ENCODE measurements at places on chromosomes 6 and 20.

GRCh38 chr20:16639027-16639941, 66.0 kb upstream of the KIF16B start:
- DNase-seq, result no peak

DNA sequence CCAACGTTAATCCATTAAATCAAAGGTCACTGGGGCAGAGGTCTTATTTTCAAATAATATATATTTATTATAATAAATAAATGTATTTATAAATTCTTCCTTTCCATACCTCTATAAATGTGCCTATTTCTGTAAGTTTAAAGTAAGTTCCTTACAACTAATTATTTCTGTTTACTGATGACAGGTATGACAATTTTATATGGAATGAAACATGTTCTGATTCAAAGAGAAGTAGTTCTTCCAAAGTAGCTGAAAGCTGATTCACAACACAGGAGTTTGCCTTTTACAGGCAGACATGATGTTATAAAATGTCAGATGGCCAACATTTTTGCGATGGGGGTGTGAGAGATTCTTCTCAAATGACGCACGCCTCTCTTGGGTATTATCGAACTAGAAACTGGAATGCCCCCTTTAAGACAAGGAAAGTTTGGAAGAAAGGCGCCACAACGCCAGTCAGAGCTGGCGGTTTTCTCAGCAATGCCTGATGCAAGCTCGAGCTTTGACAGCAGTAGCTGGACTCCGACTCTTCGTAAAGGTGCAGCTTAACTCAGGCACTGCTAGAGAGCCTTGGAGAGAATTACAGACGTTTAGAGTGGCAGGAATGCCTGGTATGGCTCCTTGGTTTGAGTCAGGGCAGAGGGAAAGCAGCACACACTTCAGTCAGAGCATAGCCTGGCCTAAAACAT, 92.1 kb downstream of the FOXC1 start:
- no peak for DNase-seq

- no peak for DNase-seq
Observed at GRCh38 chr6:16635810-16636602, 125.3 kb downstream of the ATXN1 start.

DNA sequence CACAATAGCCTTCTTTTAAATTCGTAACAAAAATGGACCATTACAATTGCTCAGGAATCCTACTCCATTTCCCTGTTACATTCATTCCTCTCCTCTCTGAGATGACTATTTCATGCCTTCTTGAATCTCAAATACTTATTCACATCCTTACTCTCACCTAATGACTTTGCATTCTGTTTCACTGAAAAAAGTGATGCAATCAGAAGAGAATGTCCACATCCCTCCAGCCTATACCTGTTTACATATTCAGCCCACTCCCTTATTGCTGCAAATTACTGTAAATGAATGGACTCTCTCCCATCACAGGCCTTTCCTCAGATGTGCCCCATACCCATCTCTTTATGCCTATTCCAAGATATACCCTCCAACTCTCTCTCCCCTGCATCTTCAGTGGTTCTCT, 8.6 kb downstream of the TAAR1 start:
- DNase-seq, result no peak

GRCh38 chr6:41626022-41626421, 12.2 kb upstream of the MDFI start:
- no peak for DNase-seq

- no peak for DNase-seq
Observed at GRCh38 chr20:53294804-53295203, 298.8 kb downstream of the ZNF217 start.

DNA sequence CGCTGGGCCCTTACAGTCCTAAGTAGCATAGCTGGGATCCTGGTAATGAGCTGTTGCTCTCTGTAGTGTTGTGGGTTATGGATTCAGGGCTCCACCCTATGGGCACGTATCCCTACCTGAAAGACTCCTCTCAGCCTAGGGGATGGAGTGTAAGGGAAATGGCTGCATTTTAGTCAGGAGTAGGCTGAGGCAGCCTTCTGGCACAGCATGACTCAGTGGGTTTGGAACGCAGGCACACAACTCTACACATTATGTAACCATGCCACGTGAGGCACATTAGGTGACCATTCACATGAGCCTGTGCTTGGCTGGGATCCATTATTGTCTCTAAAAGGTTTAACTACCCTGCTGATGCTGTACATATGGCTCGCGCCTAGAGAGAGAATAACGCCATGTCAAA, 27.8 kb downstream of the HDDC2 start:
- no peak for DNase-seq

DNA sequence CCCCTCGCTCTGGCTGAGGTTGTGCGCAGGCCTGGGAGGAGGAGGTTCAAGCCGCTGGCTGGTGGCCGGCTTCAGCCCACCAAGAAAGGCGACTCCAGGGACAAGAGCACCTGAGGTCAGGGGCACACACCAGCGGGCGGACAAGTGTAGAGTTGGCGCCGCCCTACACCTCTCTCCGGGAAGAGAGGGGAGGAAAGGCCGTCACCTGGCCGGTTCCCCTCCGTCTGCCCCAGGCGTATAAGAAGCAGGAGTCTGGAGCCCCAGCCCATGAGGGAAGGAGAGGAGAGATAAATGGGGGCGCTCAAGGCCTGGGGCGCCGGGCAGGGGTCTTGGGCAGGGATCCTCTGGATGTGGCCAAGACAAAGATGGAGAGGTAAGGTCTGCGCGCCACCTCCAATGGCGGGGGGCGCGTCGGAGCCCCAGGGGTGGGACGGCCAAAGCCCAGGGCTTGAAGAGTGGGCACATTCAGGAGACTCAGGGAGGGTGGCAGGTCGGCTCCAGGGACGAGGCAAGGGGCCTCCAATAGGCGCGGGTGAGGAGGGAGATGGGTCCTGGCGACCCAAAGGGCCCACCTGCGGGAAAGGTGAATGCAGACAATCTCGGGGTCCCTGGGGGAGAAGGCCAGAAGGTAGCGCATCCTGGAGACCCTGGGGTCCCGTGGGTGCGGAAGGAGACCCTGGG, 826 bp downstream of the RIMS4 start:
- DNase-seq, result no peak

- no peak for DNase-seq
Observed at GRCh38 chr6:99178168-99178567, 171.3 kb downstream of the FAXC start.

- no peak for DNase-seq
Observed at GRCh38 chr6:169215201-169215681, 38.4 kb downstream of the THBS2 start.

DNA sequence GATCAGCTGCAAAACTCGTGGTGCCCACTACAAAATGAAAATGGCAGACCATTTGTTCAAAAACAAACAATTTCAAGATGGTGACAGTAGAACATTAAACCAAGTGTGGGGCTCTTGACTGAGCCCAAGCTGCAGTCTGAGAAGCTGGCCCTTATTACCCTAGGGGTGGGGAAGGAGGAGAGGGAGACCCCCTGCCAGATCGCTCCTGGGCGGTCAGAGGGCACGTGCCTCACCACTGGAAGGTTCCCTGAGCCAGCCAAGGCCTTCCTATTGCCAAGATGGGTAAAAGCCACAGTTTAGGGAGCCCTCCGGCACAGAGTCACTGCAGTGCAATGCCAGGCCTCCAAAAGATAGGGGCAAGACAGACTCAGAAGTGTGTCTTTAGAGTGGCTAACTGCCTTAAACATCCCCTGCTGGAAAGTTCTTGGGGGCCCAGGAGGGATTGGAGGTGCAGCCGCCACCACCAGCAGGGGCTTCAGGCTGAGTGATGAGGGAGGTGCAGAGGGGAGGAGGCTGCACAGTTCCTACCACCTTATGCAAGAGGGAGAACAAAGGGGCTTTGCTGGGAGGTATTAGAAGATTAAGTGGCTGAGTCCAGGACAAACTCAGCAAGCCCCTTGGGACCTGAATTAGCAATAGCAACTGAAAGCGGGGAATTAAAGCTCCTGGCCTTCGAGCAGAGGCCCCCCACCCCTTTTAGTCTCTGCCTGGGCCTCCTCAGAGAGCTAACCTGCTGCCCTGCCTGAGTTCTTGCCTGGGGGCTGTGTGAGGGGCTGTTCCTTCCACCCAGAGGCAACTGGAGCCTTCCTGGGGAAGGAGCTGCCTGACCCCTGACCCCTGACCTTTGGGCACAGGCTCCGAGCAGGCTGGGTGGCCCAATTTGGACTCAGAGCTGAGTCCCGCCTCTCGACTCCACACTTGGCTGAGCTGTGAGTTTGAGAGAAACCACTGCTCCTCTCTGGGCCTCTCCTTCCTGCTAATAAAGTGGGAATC, 88.4 kb downstream of the VEGFA start:
- DNase-seq, result no peak

Measured in stimulated activated CD4-positive, alpha-beta T cell treated with anti-CD3 and anti-CD28 coated beads, Interleukin-12 subunit alpha, Interleukin-12 subunit beta, amount 100 ng/mL, for 48 hours (primary cell).